ENCODE measurements at places on chromosomes 2 and 18. TPM values are rescaled to one million over a fixed set of nuclear protein-coding genes. Genes with fewer than 3 reads are reported as not detected.

CYS1 gene
- 1.6 TPM for total RNA-seq

TNP1 gene
- not detected for total RNA-seq

TRABD2A gene
- total RNA-seq = 1.7 TPM

ST8SIA3 gene
- not detected for total RNA-seq

UPP2 gene
- total RNA-seq = not detected

PLEK gene
- total RNA-seq = not detected

RAPGEF4 gene
- total RNA-seq = 1.3 TPM

ASIC4 gene
- total RNA-seq = under 0.01 TPM

PXDN gene
- 372 TPM for total RNA-seq

CFAP210 gene
- total RNA-seq = not detected

SLC16A14 gene
- 3.5 TPM for total RNA-seq
